Myocyte (in vitro differentiated cells): ENCODE measurements at places on chromosomes 7 and 10. TPM values are rescaled to one million over a fixed set of nuclear protein-coding genes. Genes with fewer than 3 reads are reported as not detected.

GRCh38 chr7:113060100-113060499 lies 26.5 kb downstream of the GPR85 start:
- DNase-seq = no peak

DNA sequence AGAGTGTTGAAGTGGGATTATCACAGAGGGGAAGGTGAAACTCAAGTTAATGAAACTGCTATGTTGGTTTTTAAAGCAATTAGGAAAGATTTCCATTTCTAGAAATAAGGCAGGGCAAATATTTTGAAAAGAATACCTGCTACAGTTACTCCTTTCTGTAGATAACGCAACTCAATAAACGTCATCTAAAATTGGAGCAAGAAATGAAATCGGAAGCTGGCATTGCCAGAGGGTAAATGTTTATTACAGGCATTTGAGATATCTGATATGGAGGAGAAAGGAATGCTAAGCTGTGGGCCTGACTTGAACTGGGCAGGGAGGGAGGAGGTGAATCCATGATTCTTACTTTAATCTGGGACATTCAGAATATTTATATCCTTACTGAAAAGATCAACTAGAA lies 217.0 kb upstream of the ADARB2 start:
- DNase-seq = no peak

- no peak for DNase-seq
These were observed 49.9 kb upstream of the CAMK2B start for GRCh38 chr7:44375236-44375699.

GRCh38 chr7:16204953-16205352 lies 216.4 kb downstream of the CRPPA start:
- no peak for DNase-seq

DNA sequence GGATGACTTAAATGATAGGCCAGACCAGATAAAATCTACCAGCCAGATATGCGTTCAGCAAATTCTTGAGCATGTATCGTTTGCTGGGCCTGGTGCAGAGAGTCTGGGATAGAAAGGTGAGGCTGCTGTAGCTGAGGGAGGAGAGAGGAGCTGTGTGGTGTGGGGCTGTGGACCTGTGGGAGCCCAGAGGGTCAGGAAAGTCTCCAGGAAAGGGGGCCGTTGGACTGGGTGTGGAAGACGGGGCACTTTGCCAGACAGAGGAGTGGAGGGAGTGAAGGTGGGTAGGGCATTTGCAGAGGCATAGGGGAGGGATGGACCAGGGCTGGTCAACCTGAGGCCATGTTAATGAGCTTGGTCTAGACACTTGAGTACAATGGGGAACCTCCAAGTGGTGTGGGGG lies 124.7 kb upstream of the UNC5B start:
- DNase-seq = no peak

The PRKCQ gene
- total RNA-seq = 0.47 and 2.6 TPM in 2 replicates

DNA sequence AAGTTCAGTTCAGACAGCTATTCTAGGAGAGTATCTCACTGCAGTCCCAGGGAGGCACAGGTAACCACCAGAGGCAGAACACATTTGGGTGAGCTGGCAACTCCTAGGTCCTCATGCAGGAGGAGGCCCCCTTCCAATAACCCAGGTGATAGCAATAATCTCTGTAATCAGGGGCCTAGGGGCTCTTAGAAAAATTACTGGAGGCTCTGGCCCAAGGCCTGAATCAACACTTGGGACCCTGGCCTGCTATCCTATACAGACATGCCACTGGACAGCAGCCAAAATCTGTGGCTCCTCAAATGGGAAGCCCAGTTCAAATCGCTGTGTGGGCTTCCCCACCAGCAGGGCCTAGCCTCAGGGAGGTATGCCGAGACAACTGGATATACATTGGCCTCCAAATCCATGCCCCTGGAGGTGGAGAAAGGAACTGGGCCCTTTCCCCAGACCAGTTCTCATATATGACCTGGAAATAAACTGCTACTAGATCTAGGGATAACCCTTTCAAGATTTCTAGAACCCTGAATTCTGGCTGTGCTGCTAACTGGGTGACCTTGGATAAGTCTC lies 1.6 kb downstream of the AVPI1 start:
- no peak for DNase-seq

The DDX50 gene
- 36.7 and 48.0 TPM in 2 replicates for total RNA-seq

The TFPI2 gene
- 3.6 and 13.9 TPM in 2 replicates for total RNA-seq

- no peak for DNase-seq
These were observed 19.2 kb upstream of the SMO start for GRCh38 chr7:129169171-129169671.

- no peak for DNase-seq
These were observed 27.7 kb downstream of the CUL1 start for GRCh38 chr7:148726385-148726784.

GRCh38 chr10:4109469-4109868 lies 324.5 kb upstream of the KLF6 start:
- DNase-seq = no peak

DNA sequence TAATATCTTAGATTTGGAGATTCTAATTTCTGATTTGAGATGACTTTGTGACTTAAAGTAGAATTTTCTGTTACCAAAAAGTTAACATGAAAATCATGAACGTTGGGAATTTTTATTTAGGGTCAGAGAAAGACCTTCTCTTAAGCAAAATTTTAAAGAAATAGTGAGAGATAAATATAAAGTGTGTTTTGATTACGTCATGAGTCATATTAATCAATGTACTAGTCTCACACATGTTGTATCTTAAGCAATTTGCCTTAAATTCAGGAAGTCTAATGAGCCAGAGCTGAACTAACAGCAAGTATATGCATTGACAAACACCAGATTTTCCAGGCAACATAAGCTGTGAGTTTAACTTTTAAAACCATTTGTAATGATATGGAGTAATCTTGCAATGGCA lies 765.5 kb upstream of the SORCS1 start:
- no peak for DNase-seq

DNA sequence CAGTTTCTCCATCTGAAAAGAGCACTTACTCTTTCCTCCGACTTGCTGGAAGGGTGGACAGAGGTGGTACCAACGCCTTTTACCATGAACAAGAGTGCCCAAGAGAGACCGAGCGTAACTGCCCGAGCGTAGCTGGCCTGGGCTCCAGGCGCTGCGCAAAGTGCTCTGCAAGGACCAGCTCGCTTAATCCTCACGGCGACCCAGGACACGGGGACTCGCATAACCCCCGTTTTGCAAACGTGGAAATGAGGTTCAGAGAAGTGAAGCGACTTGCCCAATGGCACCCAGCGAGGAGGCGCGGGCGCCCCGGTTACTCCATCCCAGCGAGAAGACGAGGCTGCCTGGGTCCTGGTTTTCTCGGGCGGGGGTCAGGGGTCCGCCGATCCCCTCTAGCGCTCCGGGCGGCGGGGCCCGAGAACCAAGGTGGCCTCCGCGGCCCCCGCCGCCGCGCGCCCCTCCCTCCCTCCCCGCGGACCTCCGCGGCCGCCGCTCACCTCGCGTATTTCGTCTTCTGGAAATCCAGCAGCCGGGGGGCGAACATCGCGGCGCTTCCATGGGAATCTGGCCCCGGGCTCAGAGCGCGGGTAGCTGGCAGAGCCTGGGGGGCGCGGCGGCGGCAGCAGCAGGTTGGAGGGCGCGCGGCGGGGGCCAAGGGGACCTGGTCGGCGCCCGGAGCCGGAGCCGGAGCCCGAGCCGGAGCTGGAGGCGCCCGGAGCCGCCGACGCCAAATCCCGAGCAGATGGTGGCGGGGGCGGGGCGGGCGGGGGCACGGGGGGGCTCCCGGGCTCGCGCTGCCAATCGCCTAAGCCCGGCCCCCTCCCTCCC lies at the start of gene MMD2:
TSS of gene MMD2 (minus strand) at position 711 of the 825 bp plus-strand sequence. CDS start at position 541, 170 bp downstream.
- no peak for DNase-seq

The GJD4 gene
- total RNA-seq = 10.6 and 13.9 TPM in 2 replicates

DNA sequence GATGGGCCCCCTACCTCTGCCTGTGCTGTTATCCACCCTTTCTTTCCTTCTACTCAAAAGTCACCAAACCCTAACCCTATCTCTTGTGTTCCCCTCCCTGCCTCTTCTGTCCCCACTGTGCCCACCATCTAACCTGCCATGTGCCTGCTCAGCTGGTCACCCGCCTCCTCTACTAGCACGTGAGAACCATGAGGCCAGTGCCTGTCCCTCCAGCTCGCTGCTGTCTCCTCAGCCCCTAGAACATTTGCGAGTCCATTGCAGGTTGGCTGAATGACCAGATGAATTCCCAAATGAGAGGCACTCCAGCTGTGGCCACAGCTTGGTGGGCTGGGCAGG lies 129.0 kb downstream of the ARHGAP22 start:
- no peak for DNase-seq

The LIPF gene
- 1.7 and 2.4 TPM in 2 replicates for total RNA-seq

DNA sequence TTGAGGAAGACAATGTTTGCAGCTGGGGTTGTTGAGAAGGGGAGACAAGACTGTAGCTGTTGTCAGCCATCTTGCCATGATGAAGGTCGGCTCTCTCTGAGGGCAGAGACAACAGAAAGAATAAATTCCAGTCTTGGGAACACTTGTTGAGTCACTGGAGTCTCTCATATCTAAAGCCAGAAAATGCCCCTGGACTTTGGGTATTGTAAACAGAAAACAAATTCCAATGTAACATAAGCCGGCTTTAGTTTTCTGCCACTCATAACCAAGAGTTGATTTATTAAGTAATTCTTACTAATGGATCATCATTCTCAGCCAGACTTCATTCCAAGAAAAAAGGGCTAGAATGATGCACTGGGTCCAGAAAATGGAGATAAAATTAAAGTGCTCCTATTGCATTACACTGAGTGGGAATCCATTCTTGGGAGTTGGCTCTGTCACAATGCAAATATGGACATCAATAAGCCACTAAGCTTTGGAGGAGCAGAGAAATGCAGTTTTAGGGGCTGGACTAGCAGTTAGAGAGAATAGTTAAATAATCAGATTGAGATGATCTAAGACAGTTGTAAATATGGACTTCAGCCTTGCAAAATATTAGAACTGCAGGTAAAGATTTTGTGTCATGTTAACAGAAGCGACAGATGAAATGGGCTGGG lies 78.9 kb downstream of the ADAM12 start:
- peak; percentile 46 for DNase-seq

- no peak for DNase-seq
These were observed 102.0 kb downstream of the FAM53B start for GRCh38 chr10:124642088-124642710.

GRCh38 chr7:111531993-111532392 lies 30.3 kb downstream of the IMMP2L start:
- DNase-seq = no peak

The CELF2 gene
- total RNA-seq = 71.0 and 77.0 TPM in 2 replicates

- peak; percentile 21 for DNase-seq
These were observed 19.0 kb upstream of the TRIM56 start for GRCh38 chr7:101066141-101066832.

DNA sequence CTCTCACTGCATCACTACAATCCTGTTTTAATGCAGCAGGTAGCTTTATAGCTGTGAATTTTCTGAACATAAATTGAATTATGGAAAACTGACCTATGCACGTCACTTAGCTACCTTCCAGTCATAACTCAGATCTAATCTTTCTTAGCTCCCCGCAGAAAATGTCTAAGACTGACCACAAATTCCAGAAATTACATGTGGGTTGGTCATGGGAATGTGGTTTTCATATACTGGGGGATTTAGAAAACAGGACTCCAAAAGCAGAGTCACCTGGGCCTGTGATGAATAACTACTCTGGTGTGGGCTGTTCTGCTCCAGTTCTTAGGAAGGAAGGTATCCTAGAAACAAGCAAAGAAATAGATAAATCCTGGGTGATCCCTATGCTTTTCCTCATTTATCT lies 178.4 kb upstream of the LRRTM3 start:
- DNase-seq = peak; percentile 79

DNA sequence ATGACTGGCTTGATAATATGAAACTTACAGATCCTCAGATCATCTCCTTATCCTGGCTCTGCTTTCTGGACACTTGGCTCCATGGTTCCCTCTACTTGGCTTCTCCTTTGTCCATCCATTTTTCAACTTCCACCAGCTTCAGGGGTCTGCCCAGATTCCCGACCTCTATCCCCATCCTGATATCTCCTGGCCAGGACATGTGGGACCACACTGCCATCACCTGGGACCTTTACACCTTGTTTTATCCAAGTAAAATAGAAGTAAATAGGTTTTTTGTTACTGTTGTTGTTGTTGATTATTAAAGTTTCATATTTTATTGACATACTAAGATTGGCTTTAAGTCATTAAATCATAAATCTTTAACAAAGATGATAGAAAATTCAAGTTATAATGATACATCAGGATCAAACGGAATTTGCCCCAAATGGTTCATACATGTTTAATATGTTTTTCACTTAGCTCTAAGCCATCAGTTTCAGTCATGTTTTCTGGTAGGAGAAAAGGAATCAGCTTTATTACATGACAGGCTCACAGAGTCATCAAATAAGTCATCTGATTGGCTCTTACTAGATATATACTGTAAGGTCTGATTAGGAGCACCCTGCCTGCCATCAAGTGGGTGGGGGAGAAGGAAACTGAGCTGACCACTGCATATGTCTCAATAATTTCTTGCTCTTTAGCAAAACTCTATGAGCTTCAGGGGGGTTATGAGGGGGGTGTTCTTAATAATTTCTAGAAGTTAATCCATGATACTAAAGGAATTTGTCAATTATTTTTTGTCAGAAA lies 111.5 kb upstream of the AHR start:
- no peak for DNase-seq

DNA sequence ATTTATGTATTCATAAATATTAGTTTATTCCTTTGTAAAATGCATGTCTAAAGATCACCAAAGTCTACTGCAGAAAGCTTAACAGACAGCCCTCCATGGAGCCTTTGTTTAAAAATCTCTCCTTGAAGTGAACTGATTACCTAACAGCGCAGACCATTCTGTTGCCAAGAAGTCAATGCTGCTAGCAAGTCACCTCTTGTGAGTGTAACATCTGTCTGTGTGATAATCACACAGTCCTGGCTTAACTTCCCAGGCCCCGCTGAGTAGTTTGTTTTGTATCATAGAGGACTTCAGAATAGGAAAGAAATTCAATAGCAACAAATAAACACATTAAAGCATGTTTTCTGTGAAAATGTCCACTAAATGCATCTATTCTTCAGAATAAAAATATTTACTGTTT lies 435.3 kb upstream of the IGFBP3 start:
- DNase-seq = no peak

The MOGAT3 gene
- total RNA-seq = not detected in 2 replicates

DNA sequence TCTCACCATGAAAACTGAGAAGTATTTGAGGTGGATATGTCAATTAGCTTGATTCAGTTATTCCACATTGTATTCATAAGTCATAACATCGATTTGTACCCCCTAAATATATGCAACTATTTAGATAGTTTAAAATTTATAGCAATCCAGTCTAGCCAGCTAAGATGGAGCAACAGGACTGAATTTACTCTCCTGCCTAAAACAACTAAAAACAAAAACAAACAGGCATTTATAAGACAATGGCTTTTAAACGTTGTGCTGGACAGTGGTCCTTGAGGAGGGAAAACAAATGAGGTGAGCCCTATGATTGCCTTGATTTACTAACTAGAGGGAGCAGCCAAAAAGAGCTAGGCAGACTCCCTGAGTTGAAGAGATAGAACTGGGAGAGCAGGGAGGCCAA lies 814 bp upstream of the GPAM start:
- DNase-seq = no peak

The ST8SIA6 gene
- total RNA-seq = 0.47 TPM in 1 of 2 replicates, not detected in the other

The FFAR4 gene
- total RNA-seq = not detected in 2 replicates

DNA sequence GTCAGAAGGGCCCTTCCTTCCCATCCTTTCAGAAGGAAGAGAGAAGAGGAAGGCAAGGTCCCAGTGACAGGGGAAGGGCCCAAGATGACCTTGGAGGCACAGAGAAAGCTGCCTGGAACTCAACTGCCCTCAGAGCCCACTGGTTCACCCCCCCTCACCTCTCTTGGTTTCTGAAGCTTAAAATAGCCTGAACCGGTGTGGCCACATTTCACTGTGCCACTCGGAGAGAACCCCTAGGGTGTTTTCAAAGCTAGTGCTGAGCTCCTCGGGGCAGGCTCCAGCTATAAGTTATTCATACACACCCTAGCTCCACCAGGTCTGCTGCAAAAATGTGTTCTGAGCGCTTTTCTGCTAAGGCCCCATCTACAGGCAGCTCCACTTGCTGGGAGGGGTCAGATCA lies 60.9 kb upstream of the ADRB1 start:
- peak; percentile 18 for DNase-seq
